Activated CD4-positive, alpha-beta T cell treated with anti-CD3 and anti-CD28 coated beads for 4 hours (primary cell): ENCODE measurements at places on chromosomes 5 and 9.

- no peak for DNase-seq
These were observed 62.5 kb downstream of the NFIB start for GRCh38 chr9:14251154-14252071.

DNA sequence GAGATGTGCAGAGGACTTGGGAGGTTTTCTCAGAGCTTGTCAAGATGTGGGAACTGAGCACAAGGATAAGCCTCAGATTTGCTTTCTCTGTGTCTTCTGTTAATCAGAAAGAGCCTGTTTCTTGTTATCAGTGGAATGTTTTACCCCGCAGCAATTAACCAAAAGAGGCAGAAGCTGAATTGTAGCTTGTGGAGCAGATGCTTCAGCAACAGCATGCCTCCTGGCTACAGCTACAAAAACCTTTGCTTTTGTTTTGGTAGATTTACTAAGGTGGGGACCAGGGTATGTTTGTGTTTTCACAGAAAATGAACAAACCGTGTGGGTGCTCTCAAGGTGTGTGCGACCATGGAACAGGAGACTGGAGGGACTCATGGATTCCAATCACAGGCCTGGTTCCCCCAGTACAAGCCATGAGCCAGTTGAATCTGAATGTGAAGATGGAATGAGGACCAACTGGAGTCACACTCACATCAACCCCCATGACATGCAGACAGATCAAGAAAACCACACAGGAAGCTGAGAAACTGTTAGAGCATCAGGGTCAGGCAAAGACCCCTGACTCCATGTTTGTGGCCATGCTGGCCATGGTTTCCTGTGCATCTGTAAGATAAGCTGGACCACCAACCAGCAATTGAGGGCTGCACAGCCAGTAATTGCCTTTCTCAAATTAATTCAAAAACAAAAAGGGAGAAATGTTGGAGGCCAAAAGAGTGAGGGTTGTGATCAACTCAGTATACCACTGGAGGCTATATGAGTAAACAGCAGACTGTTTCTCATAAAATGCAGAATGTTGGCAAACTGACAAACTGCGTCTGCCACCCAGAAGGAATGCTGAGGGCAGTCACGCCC is 6.9 kb downstream of the UGT3A2 start:
- no peak for DNase-seq

- DNase-seq, result no peak
These were observed 523.5 kb upstream of the CLINT1 start for GRCh38 chr5:158382473-158382872.

DNA sequence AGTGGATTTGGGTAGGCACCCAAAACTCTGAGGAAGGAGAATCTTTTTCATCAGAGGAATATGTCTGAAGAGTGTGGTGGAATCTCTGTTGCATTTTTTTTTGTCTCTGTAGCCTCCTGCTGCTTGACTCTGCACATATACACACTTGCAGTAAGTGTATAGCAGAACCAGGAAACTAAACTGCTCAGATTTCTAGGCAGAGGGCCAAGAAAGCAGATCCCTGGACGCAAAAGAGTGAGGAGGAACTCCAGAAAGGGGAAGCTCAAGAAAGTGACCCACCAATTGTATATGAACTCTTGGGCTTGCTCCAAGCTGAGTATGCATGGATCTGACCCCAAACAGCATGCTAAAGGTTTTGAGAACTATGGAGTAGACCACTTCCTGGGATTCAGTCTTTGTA is 181.8 kb downstream of the GADD45G start:
- no peak for DNase-seq

DNA sequence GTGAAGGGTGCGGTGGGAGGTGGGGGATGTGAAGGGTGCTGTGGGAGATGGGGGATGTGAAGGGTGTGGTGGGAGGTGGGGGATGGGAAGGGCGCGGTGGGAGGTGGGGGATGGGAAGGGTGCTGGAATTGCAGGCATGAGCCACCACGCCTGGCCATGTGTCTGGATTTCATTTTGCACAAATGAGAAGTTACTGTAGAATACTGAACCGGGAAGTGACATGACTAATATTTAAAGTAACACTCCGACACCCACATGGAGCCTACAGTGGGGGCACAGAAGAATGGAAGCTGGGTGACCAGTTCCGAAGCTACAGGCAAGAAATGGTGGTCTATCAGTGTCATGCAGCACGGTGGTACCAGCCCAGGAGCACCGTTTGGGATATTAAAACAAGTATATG is 69.9 kb upstream of the SPTLC1 start:
- no peak for DNase-seq

GRCh38 chr5:16934123-16934522 is 2.0 kb downstream of the MYO10 start:
- DNase-seq, result no peak

DNA sequence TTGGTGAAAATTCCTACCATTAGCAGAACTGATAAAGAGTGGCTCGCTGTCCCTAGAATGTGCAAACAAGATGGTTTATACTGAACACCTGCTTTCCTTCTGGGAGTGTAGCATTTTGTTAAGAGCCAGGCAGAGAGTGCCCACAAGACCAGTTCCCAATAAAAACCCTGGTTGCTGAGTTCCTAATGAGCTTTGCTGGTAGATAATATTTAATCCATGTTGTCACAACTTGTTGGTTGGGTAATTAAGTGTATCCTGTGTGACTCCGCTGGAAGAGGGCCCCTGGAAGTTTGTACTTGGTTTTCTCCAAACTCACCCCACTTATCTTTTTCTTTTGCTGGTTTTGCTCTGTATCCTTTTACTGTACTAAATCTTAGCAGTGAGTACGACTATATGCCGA is 39.5 kb upstream of the GOLGA1 start:
- no peak for DNase-seq

DNA sequence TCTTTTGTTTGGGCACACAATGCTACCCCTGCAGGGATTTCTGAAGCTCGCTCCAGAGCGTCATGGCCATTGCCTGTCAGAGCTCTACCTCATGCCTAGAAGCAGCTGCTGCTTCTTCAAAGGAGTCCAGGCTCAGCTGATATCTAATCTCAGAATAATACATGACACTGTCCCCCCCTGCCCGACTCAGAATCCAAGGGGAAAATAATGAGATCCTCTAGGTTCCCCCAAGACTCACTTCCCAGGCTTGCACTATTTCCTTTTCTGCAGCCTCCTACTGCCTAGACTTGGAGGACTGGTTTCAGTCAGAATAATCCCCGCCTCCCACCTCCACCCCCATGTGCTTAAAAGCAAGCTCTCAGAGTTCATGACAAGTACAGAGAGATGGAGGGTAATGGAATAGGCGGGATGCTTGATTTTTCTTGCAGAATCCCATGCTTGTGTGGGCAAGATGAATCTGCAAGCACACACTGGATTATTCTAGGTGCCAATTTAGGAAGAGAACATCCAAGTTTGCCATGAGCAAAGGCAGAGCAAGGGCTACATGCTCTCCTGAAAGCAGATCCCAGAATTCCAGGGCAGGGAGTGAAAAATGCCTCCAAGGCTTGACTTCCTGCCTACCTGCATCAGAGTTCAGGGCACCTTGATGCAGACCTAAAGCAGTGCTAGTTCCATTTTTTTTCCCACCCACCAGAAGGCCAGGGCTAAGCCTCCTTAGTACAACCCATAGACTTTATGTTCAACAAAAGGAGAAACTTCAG is 97.4 kb upstream of the IFNK start:
- no peak for DNase-seq

- DNase-seq, result no peak
These were observed 4.2 kb downstream of the SURF6 start for GRCh38 chr9:133331641-133332380.

DNA sequence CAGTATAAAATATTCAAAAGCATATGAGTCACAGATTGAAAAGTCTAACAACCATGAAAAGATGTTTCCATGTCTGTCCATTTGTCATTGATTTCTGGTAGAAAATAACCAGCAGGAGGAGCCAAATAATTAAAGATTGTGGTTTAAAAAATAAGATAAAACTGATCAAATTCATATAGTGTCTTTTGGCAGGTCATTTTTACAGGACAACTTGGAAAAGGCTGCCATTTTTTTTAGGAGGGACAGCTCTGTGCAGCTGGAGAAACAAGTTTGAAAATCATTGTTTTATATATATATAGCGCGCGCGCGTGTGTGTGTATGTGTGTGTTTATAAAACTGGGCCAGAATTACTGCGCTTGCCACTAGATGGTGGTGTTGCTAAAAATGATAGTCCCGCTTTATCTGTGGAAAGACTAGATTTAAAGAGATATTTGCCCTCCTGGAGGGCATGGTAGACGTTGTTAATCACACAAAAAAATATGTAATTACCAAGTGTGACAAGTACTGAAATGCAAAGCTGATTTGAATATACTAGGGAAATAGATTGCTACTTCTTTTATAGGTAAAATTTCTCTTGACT is 1.3 kb upstream of the TRMO start:
- peak; percentile 78 for DNase-seq

DNA sequence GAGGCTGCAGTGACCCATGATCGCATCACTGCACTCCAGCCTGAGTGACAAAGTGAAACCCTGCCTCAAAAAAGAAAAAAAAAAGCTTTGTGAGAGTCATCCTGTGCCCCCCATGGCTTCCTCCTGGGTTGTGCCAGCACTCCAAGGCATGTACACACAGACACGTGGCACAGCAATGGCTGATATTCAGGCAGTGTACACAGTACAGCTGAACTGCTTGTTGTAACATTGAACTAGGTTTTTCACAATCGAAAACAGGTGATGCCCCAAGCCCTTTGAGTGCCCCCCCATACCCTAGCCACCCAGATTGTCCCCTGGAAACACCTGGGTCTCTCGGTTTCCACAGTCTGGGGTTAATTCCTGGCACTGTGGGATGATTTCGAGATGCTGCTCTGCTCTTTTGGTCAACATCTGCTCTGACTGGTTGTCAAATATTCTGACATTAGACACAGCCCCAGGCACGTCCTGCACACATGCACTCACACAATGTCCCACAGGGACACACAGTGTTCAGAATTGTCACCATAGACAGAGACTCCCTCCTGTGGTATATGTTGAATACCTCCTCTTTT is 9.2 kb downstream of the SPINK4 start:
- DNase-seq, result no peak

GRCh38 chr9:5357431-5358105 is 17.9 kb upstream of the RLN1 start:
- DNase-seq, result no peak

- no peak for DNase-seq
These were observed 90.9 kb upstream of the PPP1R2B start for GRCh38 chr5:156759156-156759555.

DNA sequence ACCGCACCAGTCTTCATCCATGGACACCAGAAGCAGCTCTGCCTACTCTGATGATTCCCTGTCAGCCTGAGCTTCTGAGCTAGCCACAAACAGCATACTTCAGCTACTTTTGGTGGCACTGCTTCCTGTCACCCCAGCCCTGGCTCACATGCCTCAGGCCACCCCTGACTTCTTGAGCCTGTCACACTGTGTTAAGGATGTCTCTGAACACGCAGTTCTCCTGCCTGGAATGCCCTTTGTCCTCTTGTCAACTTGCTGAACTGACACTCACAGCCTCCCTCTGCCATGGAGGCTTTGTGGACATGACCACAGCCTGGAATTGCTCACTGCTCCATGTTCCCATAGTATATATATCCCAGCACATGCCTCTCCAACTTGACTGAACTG is 7.2 kb downstream of the MACROH2A1 start:
- DNase-seq, result no peak

- peak; percentile 77 for DNase-seq
These were observed 53.7 kb upstream of the PTPDC1 start for GRCh38 chr9:94030318-94031179.

DNA sequence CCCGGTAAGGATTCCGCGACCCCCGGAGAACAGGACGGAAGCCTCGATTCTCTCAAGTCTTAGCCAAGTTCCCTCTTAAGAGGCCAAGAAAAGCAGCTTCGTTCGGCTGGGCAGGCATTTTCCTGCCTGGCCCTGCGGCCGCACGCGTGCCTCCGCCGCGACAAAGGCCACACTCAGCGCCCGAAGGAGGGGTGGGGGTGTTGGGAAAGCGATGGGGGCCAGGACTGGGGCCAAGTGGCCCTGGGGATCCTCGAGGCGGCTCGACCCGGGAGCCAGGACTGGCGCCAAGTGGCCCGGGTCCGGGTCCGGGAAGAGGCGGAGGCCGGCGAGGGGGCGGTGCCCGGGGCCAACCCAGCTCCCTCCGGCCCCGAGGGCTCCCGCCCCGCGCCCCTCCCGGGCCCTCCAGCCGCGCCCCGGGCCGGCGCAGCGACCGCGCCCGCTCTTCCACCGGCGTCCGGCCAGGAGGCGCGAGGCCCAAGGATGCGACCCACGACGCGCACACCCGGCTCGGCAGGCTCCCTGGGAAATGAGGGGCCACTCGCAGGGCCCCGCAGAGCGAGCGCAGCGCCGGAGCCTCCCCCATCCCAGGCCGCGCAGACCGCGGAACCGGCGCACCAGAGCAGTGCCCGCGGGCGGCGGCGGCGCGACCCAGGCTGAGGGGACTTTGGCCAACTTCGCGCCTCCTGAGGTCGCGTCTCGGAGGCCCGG is 756 bp downstream of the VAV2 start:
- DNase-seq, result no peak

DNA sequence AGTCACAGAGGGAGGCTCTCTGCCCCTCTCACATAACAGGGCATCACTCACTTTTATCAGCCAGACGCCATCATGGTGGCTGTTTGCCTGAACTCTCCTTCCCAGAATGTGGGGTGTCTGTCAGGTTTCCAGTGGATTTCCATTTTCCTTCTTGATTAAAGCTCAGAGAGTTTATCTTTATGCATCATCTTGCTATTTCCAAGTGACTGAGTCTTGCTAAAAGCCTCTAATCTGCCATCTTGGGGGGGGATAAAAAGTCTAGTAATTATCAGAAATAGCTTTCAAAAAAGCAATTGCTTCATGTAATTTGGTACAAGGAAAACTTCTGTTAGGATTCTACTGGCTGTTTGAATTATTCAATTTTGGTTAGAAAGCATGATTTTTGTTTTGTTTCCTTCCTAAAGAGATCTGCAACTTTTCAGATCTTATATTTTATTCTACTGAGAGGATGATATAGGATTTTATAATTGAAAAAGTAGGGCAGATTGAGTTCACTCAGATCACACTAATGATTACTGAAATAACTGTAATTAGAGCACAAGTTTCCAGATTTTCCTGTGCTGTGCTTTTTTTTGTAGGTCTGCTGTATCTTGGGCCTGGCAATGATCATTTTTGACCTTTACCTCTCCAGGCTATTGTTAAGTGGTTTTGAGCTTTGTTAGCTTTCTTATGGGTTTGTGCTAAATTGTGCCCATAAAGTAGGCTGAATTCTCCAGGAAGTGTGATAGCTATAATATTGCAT is 661.5 kb downstream of the TLE4 start:
- no peak for DNase-seq

- DNase-seq, result no peak
These were observed 1963.3 kb upstream of the CDH9 start for GRCh38 chr5:29001666-29002065.

GRCh38 chr9:114938687-114939575 is 8.5 kb upstream of the TNFSF8 start:
- DNase-seq, result no peak

- no peak for DNase-seq
These were observed 16.4 kb downstream of the TRIP13 start for GRCh38 chr5:909086-909485.

DNA sequence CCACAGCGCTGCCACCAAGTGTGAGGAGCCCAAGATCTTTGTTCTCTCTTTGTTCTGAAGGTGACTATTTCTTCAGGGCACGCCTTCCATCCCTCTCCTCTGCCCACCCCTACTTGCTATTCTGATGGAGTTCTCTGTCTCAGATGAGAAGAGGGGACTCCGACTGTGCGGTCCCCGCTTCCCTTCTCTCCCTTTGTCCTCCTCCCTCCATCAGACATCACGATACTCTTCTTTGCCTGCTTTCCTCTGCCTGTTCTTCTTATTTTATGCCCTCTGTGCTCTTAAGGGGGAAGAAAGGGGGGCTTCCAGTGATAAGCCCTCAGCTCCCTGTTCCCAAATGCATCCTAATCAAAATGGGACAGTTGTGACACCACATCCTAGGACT is 307.8 kb downstream of the RAB3C start:
- no peak for DNase-seq
